ENCODE measurements at places on chromosomes 3 and 15.

GRCh38 chr3:66236281-66236680 is 15.5 kb downstream of the SLC25A26 start:
- DNase-seq: no peak

DNA sequence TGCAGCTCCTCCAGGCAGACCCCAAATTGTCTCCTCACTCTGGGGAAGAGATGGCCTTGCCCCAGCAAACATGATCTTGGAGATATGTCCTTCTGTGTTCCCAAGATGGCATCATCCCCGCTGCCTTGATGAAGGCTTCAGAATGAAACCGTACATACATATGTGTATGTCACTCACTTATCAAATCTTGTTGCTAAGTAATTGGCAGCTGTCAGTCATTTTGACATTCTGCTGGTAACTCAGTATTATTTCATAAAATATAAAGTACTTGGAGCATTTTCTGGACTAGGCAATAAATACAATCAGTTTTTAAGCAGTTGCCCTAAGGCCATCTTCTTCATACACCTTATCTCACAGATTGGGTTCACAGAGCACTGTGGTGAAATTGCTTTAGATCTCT is 62.4 kb downstream of the ARNT2 start:
- DNase-seq: no peak

GRCh38 chr15:63982381-63982854 is 63.9 kb downstream of the DAPK2 start:
- no peak for DNase-seq

DNA sequence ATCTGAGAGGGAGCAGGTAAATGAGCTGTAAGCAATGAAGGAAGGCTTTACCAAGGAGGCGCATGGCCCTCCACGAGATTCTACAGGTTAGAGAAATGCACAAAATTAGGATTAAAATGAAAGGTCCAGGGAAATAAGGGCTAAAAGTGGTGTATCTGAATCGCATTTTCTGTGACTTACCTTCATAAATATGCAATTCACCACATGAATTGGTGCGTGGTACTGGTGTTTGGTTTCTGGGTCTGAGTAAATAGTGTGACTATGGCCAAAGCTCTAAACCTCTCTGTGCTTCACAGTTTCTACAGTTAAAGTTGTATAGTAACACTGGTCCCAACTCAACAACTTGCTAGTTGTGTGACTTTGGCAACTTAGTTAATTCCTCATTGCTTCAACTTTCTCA is 8.1 kb downstream of the ARPP21 start:
- no peak for DNase-seq

DNA sequence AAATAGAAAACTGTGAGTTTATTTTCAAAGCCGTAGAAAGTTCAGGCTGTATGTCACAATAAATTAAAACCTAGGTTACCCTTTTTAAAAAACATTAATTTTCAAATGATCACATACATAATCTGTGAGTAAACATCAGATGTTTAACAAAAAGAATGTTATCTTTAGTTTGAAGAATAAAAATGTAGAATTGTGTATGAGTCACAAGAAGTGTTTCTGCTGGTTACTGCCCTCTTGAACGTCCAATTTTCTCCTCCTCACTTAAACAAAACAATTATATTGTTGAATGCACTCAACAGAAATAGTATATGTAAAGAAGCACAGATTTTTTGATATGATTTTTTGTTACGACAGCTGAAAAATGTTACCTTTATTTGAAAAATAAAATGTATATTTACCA is 855.1 kb downstream of the ROBO1 start:
- DNase-seq: no peak

DNA sequence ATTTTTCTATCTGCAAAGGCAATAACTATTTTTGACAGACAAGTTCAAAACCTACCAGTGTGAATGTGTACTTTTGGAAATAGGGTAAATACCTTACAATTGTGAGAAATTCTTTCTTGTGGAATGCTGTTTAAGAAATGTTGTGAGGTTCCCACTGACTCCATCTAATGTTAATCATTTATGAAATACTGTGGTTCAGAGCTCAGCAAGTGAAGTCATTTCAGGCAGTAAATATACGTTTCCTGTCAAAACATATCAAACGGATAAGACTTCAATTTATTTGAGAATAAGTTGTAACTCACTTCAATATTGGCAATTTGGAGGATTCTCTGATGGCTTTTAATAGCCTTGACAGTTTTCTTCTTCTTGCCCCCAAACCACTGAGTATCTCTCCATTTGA is 16.4 kb downstream of the TAFA4 start:
- DNase-seq: no peak

GRCh38 chr3:138060792-138061191 is 50.8 kb downstream of the CLDN18 start:
- DNase-seq: no peak

DNA sequence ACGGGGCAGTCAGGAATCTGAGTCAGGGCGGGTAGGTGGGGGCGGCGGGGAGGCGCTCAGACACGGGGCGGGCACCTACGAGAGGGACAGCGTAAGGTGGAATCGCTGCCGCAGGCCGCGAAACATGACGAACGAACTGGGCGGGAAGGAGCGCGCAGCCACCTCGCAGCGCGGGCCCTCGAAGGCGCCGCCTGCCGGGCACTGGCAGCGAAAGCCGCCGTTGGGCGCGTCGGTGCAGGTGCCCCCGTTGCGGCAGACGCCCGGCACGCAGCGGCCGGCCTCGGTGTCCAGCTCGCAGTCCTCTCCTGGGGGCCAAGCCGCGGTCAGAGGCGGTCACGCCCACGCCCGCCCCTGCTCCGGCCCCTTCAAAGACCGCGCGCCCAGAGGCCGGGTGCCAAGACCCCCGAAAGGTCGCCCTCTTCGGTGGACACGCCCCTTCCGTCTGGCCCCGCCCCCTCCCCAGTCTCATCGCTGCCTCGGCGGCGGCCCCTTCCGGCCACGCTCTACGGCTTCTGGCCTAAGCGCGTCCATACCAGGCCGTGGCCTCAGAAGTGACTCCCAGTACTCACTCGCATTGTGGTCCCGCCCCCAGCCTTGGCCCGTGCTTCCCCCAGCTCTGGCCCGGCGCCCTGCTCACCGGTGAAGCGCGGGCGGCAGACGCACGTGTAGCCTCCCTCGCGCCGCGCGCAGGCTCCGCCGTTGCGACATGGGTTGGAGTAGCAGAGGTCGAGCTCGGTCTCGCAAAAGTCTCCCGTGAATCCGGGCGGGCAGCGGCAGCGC is 6.4 kb downstream of the CELSR3 start:
- DNase-seq: no peak

DNA sequence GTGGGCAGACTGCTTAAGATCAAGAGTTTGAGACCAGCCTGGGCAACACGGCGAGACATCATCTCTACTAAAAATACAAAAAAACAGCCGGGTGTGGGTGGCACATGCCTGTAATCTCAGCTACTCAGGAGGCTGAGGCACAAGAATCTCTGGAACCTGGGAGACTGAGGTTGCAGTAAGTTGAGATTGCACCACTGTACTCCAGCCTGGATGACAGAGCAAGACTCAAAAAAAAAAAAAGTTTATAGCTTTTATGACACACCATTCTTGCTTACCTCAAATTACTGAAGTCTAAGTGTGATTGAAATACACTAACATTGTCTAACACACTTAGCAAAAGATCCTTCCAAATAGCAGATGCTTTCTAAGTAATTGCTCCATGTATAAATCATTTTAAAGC is 207.6 kb downstream of the STAG1 start:
- DNase-seq: no peak

- DNase-seq: no peak
Observed at GRCh38 chr15:99981191-99981647, 248.0 kb upstream of the LYSMD4 start.

- no peak for DNase-seq
Observed at GRCh38 chr3:10435850-10436249, 69.5 kb downstream of the ATP2B2 start.

GRCh38 chr3:123773681-123774431 is 110.3 kb downstream of the MYLK start:
- DNase-seq: no peak

DNA sequence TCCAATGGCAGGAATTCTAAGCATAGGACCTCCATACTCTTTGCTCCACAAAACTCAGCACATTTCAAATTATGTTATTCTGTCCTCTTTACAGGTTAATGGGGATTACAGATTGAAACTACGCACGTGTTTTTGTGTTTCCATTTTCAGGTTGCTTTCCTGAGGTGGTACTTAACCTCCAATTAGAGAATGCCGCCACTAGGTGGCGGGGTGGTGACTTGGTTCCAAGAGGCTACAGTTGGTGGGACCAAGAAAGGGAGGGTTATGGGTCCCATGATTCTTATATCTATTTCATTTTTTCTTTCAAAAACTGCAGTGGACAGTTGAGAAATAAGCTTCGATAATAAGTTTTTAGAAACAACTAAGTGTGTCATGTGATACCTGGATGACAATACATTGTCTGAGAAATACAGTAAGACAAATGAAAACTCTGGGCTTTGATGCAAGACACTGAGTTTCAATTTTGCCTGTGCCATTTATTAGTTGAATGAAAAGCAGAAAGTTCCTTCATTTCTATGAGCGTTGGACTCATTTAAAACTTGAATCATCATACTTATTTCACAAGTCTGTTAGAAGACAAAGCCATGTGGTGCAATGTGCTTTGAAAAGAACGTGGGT is 539.0 kb downstream of the FGF12 start:
- DNase-seq: peak; percentile 15

DNA sequence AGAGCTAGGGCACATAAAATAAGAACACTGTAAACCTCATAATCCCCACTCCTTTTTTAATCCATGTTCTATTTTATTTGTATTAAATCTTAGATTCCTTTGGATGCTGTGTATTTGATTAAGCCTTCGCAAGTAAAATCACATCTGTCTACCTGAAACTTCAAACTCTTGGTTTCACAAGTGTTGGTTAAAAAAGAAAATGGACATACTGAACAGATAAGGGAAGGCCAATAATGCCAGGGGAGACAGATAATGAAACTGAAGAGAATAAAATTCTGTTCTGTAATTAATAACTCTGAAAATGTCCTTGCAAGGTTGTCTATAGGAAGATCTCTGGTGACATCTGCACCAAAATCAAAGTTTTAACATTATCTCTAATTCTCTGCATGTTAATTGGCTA is 114.2 kb downstream of the ULK4 start:
- DNase-seq: no peak

DNA sequence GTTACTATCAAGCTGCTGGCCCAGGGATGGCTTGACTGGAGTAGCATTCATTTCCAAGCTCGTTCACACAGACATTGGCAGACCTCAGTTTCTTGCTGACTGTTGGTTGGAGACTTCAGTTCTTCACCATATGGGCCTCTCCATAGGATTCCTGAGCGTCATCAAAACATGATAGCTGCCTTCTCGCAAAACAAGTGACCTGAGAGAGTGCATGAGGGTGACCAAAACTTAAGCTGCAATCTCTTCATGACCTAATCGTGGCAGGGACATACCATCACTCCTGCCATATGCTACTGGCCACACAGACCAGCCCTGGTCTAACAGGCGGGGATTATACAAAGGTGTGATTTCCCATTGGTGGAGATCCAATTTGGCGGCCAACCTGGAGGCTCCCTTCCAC is 46.0 kb upstream of the C3orf22 start:
- DNase-seq: no peak

DNA sequence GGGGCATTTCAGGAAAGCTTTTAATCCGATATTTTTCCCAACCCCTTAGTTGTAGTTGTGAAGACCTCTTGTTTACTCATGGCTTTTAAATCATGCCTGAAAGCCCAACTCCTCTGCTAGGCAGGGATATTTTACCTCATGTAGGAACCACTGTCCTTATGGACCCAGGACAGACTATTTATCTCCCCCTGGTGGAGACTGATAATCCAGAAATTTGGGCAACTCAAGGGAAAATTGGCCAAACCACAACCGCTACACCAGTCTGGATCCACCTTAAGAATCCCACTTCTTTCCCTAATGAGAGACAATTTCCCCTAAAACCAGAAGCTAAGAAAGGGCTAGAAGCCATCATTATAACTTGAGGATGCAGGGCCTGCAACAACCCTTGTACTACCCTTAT is 248.1 kb upstream of the STAC start:
- DNase-seq: no peak

DNA sequence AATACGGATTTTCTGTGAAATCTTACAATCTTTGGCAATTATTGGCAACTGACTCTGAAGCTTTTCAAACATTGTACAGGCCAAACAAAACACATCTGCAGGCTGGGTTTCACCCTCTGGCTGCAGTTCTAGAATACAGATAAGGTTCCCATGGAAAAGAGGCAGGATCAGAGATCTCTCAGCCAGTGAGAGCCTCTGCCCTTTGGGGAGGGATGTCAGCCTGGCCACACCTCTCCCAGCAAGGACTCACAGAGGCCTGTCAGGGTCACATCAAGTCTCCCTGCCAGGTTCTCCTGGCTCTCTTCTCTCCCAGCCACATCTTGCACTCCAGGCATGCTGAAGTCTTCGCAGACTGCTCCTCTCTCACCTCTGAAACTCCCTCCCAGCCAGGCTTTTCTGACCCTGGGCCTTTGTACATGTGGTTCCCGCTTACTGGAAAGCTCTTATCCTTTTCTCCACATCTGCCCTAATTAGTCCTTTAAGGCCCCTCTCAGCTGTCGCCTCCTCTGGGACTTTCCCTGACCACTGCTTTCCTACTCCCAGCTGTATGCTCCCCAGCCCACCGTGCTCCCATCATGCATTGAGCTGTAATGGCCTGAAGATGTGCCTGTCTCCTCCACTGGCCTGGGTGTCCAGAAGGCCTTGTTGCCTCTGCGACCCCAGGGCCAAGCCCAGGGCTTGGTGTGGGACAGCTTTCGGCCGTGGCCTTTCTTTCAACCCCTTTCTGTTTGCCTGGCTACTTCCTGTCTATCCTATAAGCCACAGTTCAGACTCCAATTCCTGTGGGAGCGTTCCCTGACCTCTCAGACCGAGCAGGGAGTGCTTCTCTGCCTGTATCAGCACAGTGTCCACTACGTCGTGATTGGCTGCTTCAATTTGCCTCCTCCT is 4.3 kb downstream of the RBP1 start:
- no peak for DNase-seq

DNA sequence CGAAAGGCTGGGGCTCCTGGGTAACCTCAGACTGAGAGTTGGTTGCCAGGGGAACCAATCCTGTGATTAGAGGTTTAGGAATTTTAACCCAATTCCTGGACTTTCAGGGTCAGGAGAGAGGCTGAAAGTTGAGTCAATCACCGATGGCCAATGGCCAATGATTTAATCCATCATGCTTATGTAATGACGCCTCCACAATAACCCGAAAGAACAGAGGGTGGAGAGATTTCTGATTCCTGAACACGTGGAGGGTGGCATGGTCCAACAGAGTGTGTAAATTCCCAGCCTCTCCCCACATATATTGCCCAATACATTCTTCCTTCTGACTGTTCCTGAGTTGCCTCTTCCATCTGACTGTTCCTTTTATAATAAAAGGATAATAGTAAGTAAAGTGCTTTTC is 137.2 kb upstream of the CBLB start:
- DNase-seq: no peak

- no peak for DNase-seq
Observed at GRCh38 chr3:13535526-13535875, 13.4 kb upstream of the FBLN2 start.

- DNase-seq: no peak
Observed at GRCh38 chr3:129836381-129837064, 57.0 kb downstream of the TMCC1 start.

- no peak for DNase-seq
Observed at GRCh38 chr3:43366481-43366880, 80.1 kb downstream of the SNRK start.

Measured in NCI-H345 (cell line).